NCI-H345 (cell line): ENCODE measurements at places on chromosomes 16 and 17.

- DNase-seq: no peak
Observed at GRCh38 chr17:15220785-15221184, 44.3 kb downstream of the PMP22 start.

- DNase-seq: peak; percentile 15
Observed at GRCh38 chr17:29844339-29845048, 85.5 kb downstream of the SSH2 start.

- peak; percentile 84 for DNase-seq
Observed at GRCh38 chr17:63425483-63425882, 20.6 kb downstream of the CYB561 start.

DNA sequence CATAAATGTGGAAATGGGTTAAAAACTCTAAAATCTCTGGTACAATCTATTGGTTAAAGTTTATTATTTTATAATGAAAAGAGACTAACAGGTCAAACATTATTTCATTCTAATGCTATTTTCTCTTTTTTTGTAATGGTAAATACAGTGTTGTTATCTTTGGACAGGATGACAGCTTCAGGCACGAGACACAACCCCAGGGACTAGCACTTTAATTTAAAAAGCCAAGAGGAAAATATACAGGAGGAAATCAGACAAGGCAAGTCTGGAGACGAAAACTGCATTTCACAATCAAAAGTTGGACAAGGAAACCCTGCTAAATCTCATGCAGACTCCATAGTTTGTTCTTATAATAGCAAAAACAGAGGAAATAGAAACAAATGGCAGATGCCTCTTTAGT, 589.1 kb upstream of the CDH8 start:
- no peak for DNase-seq

GRCh38 chr17:31806921-31807320, 52.1 kb downstream of the COPRS start:
- no peak for DNase-seq

GRCh38 chr17:67639555-67639954, 78.2 kb upstream of the NOL11 start:
- peak; percentile 17 for DNase-seq

- DNase-seq: no peak
Observed at GRCh38 chr16:1708768-1709180, 2.8 kb downstream of the MAPK8IP3 start.

- no peak for DNase-seq
Observed at GRCh38 chr16:54318941-54319340, 32.4 kb upstream of the IRX3 start.

DNA sequence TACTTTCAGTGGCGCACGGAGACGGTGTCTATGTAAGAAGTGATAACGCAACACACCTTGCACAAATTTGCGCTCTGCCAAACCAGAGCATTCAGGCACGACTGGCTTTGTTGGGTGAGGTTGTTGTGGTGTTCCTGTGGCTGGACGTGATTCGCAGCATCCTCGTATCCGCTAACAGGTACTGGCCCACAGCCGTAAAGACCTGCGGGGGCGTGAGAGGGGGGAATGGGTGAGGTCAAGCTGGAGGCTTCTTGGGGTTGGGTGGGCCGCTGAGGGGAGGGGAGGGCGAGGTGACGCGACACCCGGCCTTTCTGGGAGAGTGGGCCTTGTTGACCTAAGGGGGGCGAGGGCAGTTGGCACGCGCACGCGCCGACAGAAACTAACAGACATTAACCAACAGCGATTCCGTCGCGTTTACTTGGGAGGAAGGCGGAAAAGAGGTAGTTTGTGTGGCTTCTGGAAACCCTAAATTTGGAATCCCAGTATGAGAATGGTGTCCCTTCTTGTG, 510.9 kb downstream of the KCNJ18 start:
- no peak for DNase-seq

DNA sequence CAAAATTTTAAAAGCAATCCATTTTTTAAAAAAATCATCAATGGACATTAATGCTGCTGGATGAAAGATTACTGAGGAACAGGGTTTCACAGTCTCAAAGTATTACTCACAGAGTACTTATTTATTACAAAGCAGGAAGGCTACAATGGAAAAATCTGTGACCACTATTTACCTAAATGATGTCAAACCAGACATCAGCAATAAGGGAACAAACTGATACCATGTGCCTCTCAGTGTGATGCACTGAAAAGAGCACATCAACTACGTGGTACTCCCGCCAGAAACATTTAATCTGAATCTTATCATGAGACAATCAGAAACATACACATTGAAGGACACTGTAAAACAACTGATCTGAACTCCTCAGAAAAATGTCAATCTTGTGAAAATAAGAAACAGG, 124.2 kb downstream of the PARN start:
- no peak for DNase-seq

- DNase-seq: peak; percentile 37
Observed at GRCh38 chr16:21656795-21657768, 4.7 kb upstream of the IGSF6 start.

DNA sequence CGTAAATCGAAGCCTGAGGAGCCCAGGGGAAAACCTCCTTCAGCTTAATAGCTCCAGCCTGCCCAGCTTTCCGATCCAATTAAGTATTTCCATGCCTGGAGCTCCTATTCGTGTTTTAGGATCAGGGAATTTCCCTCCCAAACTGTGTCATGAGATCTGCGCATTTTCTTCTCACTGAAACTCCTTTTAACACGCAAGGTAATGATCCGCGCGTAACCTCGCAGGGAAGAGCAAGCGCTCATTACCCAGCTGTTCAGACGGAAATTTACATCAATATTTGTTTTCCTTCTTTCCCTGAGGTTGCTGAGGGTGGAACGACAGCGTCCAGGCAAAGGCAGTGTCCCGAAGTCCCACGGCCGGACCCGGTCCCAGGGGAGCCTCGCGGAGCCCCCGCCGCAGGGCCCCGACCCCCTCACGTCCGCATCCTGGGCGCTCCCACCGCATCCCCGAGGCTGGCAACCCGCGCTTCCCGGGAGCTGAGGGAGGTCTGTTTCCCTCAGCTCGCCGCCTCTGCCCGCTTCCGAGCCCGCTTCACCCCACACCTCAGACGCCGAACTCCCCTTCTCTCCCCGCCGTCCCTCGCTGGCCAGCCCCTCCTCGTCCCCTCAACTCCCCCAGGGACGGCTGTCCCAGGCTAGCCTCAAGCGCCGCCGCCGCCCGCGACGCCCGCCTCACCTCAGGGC, 415 bp downstream of the ABCA5 start:
- peak; percentile 19 for DNase-seq

DNA sequence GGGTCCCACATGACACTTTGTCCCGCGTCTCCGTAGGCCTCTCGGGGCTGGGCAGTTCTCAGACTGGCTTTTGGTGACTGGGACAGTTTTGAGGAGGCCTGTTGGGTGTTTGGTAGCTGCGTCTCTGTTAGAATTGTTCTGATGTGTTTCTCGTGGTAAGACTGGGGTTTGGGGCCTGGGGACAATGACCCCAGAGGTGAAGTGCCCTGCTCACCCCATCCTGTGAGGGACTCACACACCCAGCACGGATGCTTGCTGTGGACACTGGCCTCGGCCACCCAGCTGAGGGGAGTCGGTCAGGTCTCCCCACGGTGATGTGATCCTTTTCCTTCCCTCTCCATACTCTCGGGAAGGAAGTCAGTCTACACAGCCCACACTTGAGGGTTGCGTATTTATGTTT, 50.3 kb downstream of the METRNL start:
- DNase-seq: no peak

DNA sequence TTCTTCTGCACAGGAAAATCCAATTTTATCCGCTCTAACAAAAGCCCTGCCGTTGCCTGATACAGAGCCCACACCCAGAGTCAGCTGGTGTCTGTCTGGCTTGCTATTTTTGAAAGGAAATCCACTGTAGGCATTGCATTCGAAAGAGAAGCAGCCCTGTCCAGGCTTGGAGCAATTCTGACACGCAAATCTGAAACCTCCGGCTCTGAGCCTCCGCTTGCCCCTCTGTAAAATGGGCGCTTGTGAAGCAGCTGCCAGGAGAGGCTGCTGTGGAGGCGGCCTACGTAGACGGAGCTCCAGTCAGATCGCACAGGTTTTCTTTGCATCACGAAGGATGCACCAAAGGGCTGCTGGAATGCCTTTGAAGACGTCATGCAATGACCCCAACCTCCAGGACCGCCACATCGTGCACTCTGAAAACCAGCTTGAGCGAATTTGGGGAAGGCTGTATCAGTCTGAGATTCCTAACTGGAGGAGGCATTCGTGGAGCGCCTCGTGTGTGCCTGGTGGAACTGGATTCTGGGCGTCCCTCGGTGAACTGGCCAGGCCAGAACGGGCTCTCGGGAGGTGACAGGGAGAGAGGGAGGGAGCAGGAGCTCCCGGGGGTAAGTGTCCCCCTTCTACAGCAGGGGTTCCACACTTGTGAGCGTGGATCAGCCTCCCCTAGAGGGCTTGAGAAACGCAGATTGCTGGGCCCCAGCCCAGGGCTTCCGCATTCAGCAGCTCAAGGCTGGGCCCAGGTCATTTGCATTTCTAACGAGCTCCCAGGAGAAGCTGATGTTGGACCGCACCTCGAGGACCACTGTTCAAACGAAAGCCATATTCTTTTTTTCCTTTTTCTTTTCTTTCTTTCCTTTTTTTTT, 215.5 kb downstream of the MRTFB start:
- no peak for DNase-seq

DNA sequence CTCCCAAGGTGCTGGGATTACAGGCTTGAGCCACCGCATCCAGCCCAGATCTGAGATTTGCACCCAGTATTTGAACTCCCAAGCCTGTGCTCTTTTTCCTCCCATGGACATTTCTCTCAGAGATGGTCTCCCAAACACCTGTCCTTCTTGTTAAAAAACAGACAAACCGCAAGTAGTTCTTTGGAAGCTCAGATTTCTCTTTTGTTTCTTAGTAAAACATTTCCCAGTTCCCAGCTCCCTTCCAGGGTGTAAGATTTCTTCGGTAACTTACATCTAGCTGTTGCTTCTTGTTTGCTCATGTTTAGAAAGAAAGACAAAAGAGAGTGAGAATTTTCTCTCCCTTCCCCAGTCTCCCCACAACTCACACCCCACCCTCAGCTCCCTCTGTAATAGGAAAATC, 36.2 kb downstream of the IL4R start:
- DNase-seq: no peak

DNA sequence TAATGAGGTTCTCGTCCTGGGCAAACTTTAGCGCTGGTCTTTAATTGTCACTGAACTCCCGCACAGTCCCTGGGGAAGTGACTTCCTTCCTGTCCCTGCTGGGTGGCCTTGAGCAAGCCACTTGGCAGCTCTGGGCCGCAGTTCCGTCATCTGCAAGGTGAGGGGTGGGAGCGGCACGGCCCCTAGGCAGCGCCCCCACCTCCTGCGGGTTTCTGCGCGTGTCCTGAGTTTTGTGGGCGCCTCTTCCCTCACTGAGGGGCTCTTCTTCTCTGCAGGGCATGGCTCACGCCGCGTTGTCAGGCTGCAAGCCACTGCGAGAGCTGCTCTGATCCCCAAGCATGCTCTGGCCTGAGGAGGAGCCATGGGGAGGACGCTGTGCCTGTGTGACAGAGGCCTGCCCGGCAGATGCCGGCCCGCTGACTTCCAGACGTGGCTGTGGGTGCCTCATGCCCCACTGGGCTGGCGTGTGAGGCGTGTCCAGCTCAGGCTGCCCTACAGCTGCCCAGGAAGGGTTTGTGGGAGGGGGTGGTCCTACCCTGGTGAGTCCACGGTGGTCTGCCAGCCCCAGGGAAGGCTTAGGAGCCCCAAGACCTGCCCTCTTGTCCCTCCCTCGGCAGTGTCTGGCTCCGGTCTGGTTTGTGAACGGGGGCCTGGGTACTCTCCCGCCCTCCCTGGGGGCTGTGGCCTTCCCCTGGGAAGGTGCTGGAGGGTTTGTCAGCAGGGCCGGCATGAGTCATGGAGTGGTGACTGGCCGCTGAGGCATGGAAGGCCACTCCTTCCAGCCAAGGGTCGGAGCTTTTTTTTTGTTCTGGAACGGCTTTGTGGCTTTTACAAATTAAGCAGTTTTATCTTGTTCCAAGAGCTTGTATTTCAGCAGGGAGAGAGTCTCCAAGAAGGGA, 182.0 kb downstream of the SEC14L1 start:
- no peak for DNase-seq

DNA sequence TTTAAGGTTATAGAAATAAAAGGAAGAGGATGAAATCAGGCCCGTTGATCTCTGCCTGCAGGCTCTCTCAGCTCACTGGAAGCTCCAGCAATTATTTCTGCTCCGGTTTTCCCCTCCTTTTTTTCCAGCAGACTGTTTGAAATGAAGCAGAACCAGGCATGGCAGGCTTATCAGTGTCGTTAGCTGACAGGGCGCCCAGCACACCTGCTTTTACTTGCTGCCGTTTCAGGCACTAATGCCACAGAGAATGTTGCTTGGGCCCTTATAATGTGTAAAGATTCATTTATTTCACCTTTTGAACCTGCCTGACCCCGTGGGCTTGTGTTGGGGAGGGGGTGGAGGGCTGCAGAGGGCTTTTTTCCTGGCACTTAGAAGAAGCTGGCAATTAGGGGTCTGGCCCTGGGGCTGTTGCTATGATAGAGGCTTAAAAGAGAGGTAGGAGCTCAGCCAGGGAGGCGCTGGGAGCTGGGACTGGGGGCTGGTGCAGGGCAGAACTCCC, 108.1 kb downstream of the IRX3 start:
- DNase-seq: peak; percentile 67

DNA sequence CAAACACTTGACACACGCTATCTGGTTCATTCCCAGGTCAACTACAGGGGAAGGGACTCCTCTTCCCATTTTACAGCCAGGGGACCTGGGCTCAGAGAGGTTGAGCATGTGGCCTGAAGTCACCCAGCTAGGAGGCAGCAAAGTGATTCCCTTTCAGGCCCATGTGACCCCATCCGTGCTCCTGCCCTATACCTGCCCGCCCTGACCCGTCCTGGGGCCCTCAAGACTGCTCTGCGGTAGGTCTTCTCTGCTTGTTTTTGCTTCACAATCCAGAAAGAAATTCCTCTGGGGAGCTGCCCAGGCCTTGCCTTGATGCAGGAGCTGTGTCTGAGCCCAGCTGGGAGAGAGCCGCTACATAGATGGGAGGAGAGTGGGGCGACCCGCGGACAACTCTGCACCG, 161.4 kb downstream of the SDK2 start:
- no peak for DNase-seq

DNA sequence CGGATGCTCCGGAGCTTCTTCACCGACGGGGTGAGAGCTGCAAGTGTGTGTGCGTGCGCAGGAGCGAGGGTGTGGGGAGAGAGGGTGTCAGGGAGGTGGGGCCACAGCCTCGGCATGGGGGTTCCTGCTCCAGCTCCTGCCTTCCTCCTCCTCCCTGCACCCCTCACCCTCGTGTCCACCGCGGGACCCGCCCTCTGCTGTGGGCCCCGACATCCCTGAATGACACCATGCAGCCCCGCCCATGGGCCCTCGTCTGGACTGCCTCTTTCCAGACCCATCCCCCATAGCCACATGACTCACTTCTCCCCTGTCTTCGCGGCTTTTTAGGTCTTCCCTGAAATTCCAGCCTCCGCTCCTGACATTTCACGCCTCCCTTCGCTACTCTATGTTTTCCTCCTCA, 41.6 kb downstream of the ARHGAP23 start:
- no peak for DNase-seq

GRCh38 chr17:51683291-51683690, 422.9 kb downstream of the UTP18 start:
- no peak for DNase-seq

GRCh38 chr17:27552276-27552732, 78.7 kb upstream of the LGALS9 start:
- DNase-seq: no peak
